ENCODE measurements at places on chromosomes 2 and 18.

GRCh38 chr2:186546846-186547245 lies 43.0 kb upstream of the ITGAV start:
- no peak for DNase-seq

GRCh38 chr2:31066086-31066485 lies 72.2 kb downstream of the GALNT14 start:
- no peak for DNase-seq

- no peak for DNase-seq
Observed at GRCh38 chr18:28113271-28114029, 63.5 kb downstream of the CDH2 start.

- no peak for DNase-seq
Observed at GRCh38 chr2:12714391-12715221, 2.1 kb upstream of the TRIB2 start.

DNA sequence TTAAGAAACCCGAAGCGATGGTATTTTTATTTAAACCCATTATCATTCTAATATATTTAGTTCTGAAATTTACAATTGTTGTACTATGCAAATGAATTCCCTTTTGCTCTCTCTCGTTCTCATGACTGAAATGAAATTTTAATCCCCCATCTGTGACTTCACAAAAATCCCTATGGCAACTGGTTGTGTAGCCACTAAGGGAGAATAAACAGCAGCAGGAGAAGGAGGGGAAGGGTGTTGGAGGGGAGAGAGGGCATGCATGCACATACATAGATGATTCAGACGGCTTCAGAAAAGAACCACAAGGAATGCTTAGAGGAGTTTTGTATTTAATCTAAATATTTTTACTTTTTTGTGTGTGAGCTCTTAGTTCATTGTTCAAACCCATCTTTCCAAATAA lies 36.8 kb downstream of the CPS1 start:
- no peak for DNase-seq

DNA sequence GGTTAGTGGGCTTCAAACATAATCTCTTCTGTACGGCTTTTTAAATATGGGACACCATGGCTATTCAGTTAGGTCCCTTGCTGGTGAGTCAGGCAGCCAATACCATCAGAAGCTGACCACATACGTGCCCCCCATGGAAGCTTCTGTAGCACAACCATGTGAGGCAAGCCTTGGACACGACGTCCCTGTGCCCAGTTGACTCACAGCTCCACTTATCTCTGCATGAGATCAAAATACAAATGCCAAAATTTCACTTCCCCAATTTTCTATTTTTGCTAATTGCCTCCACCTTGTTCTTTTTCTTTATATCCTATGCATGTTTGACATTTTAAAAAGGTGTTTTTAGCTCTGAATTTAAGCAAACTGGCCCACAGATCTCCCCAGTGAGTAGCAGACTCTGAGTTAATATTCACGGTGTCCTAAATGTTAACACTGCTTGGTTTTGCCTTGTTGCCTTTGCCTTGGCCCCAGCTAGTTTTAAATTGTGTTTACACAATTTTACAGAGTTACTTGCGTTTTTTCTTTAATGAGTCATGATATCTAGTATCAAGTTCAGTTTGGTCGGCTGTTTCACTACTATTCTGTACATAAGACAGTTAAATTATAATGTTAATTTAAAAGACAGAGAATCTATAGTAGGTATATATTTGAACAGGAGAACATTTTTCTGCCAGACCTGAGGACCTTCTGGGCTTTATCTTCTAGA lies 77.5 kb downstream of the CDCA7 start:
- DNase-seq, result peak; percentile 32

DNA sequence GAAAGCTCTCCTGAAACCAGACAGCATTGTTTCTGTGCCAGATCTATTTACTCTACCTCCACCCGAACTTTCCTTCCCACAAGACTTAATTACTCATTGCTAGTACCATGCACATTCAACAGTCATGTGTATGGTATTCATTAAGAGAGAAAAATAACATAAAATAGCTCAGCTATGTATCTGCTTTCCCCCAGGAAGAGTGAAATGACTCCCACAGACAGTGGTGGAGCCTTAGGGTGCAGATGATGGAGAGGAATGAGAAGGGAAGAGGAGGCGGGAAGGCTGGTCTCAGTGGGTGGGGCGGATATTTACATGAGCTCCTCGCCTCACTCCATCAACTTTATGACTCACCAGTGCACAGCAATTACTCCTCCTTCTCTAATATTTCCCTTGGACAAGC lies 724.5 kb downstream of the EPHA4 start:
- DNase-seq, result no peak

DNA sequence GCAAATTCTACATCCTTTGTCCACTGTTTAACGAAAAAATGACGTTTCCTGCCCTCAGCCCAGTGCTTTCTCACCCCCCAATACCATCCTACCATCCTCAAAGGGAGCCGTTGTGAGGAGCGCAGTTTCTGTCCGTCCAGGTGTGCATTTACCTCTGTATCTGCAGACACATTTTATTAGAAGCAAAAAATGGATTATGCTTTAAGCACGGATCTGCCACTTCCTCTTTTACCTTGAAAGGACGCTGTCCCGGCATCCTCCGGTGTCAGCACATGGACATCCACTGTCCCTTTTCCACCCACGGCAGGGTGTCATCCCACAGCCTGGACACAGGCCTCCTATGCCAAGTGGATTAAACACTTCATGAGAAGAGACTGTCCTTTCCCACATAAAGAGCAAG lies 7.2 kb upstream of the MAL start:
- no peak for DNase-seq

GRCh38 chr2:199570934-199571333 lies 113.2 kb upstream of the SATB2 start:
- DNase-seq, result no peak
